ENCODE measurements at places on chromosomes 1 and 21.

DNA sequence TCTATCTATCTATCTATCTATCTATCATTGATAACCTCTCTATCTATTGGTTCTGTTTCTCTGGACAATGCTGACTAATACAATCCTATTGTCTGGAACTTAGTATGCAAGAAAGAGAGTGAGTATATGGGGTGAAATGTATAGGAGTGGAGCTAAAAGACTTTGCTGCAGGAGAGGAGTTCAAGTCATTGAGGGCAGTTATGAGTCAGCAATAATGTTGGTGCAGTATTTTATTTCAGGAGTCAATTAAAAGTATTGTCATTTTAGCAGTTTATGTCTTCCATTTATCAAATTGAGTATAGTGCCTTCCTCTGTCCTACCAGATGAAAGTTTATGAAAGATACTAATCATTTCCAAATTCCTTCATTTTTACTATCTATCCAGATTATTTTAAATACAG lies 55.8 kb downstream of the MAP3K7CL start:
- no peak for DNase-seq
- H3K4me3 ChIP-seq, result no peak overlapping the region
- no peaks in the 10 kb centered on the region for H3K27me3 ChIP-seq

- H3K36me3 ChIP-seq, result peaks cover 4% of the 10 kb centered on the region
- no peak overlapping the region for H3K27ac ChIP-seq
- H3K4me1 ChIP-seq, result no peaks in the 10 kb centered on the region
- no peak for DNase-seq
- H3K27me3 ChIP-seq, result no peaks in the 10 kb centered on the region
Observed at GRCh38 chr1:184075055-184076029, 23.8 kb downstream of the TSEN15 start.

DNA sequence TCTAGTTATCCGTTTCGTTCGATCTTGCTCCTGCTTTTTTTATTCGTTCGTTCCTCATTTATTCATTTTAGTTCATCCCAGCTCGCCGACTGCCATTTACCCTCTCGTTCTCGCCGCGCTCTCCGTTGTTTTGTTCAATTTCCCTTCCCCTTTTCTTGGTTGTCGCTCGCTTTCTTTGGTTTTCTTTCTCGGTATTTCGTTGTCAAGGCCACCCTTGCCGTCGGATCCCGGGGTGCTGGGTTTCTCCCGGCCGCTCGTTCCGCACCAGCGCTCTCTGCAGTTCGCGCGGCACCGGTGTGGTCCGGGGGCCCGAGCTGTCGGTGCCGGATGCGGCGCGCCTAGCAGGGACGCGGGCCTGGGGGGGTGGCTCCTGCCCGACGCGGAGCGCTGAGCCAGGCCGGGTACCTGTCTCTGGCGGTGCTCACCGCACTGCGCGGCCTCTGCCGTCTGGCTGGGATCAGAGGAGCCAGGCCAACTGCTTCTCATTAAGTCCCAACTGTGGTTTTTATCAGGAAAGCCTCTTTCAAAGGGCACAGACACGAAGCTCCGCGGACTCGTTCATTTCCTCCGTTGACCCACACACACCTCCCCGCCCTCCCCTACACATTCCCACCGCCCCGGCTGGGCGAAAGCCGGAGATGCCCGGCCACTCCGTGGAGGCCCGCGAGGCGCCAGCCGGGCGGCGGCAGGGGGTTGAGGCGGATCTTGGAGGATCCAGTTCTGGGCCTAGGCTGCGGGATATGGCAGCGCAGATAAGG lies 1.6 kb downstream of the ALX3 start:
- DNase-seq, result no peak
- H3K4me3 ChIP-seq, result no peak overlapping the region
- H3K4me1 ChIP-seq, result peaks cover 30% of the 10 kb centered on the region
- H3K36me3 ChIP-seq, result no peaks in the 10 kb centered on the region
- no peak overlapping the region for H3K27ac ChIP-seq

- no peak overlapping the region for H3K4me3 ChIP-seq
- no peaks in the 10 kb centered on the region for H3K4me1 ChIP-seq
- DNase-seq, result no peak
- H3K27me3 ChIP-seq, result no peaks in the 10 kb centered on the region
Observed at GRCh38 chr1:43256675-43257570, 12.9 kb upstream of the TMEM125 start.

DNA sequence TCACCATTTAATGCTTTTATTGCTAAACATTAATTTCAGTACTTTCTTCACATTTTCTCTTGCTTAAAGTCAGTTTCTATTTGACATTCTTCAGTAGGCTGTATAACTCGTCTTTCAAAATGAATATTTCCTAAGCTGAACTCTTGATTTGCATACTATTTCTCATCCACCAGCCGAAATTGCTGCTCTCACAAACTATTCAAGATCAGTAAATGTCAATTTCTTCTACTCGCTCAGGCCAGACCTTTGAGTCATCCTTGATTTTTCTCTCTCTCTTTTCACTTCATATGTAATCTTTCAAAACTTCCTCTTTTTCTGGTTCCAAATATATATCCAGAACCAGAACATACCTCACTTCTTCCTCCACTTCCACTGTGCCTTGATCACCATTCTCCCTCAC lies 990.0 kb downstream of the KCNT2 start:
- no peaks in the 10 kb centered on the region for H3K36me3 ChIP-seq
- no peaks in the 10 kb centered on the region for H3K4me1 ChIP-seq
- no peaks in the 10 kb centered on the region for H3K27me3 ChIP-seq
- H3K4me3 ChIP-seq, result no peak overlapping the region

- H3K27me3 ChIP-seq, result no peaks in the 10 kb centered on the region
- no peaks in the 10 kb centered on the region for H3K36me3 ChIP-seq
- peaks cover 7% of the 10 kb centered on the region for H3K4me1 ChIP-seq
- no peak overlapping the region for H3K4me3 ChIP-seq
Observed at GRCh38 chr21:29195981-29196669, 65.7 kb downstream of the MAP3K7CL start.

- H3K4me3 ChIP-seq, result no peak overlapping the region
- no peaks in the 10 kb centered on the region for H3K36me3 ChIP-seq
- no peak for DNase-seq
- no peaks in the 10 kb centered on the region for H3K27me3 ChIP-seq
- peaks cover 78% of the 10 kb centered on the region for H3K4me1 ChIP-seq
- H3K27ac ChIP-seq, result peak overlapping the region; percentile 84
Observed at GRCh38 chr1:40038697-40039096, 1.8 kb upstream of the CAP1 start.

GRCh38 chr1:214216779-214217178 lies 64.2 kb upstream of the SMYD2 start:
- no peak overlapping the region for H3K27ac ChIP-seq
- H3K4me1 ChIP-seq, result peaks cover 4% of the 10 kb centered on the region
- H3K36me3 ChIP-seq, result no peaks in the 10 kb centered on the region
- peaks cover 7% of the 10 kb centered on the region for H3K27me3 ChIP-seq
- no peak for DNase-seq

- no peaks in the 10 kb centered on the region for H3K4me1 ChIP-seq
- H3K27me3 ChIP-seq, result peaks cover 17% of the 10 kb centered on the region
- no peak overlapping the region for H3K4me3 ChIP-seq
- DNase-seq, result no peak
- H3K36me3 ChIP-seq, result no peaks in the 10 kb centered on the region
Observed at GRCh38 chr1:160130939-160131338, 15.4 kb downstream of the ATP1A2 start.

DNA sequence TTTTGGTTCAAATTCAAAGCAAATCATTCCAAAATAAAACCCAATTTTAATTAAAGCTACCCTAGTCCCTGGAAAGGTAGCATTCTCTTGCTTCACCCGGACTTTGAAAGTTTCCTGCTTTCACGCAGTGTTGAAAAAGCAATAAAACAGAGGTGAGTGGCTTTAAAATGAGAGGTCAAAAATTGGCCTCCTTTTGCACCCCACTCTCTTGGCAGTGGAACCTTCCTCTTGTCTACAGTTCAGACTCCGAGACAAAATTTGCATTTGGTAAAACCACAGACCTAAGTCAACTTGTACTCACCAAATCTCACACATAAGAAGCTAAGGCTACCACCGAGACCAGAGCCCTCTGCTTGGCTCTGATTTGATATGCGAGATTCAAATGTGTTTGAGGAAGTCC lies 252.7 kb downstream of the TTLL7 start:
- H3K36me3 ChIP-seq, result no peaks in the 10 kb centered on the region
- no peaks in the 10 kb centered on the region for H3K4me1 ChIP-seq
- no peak overlapping the region for H3K27ac ChIP-seq
- no peak overlapping the region for H3K4me3 ChIP-seq
- H3K27me3 ChIP-seq, result no peaks in the 10 kb centered on the region
- no peak for DNase-seq

- no peak overlapping the region for H3K4me3 ChIP-seq
- H3K27ac ChIP-seq, result no peak overlapping the region
- no peaks in the 10 kb centered on the region for H3K4me1 ChIP-seq
- no peaks in the 10 kb centered on the region for H3K27me3 ChIP-seq
- peaks cover 17% of the 10 kb centered on the region for H3K36me3 ChIP-seq
- DNase-seq, result no peak
Observed at GRCh38 chr21:41859297-41859980, 19.7 kb downstream of the PRDM15 start.
